Activated CD4-positive, alpha-beta T cell treated with anti-CD3 and anti-CD28 coated beads, Interleukin-2, amount 10 ng/mL, durations not matched to agents 24 days and 14 days (primary cell): ENCODE measurements at places on chromosomes 2 and 18.

DNA sequence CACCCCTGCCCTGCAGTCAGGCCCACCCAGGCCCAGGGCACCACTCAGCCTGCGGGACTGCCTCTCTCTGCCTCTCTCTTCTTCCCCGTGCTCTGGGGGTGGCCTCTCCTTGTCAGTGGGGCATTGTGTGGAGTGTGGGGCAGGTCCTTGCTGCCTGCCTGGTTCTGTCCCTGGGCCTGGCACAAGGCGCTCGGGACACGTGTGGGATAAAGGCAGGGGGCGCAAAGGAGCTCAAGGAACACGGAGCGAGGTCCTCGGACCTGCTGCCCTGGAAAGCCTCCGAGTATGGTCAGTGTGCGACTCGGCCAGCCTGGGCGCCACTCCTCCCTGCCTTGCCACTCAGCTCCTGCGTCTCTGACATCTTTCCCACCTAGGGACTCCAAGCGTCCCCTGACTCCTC lies 262.2 kb downstream of the HDAC4 start:
- H3K4me3 ChIP-seq, result no peak overlapping the region
- no peaks in the 10 kb centered on the region for H3K27me3 ChIP-seq
- DNase-seq, result no peak
- peaks cover 66% of the 10 kb centered on the region for H3K36me3 ChIP-seq
- no peak overlapping the region for H3K27ac ChIP-seq

GRCh38 chr2:178195390-178196166 lies 1.3 kb downstream of the OSBPL6 start:
- H3K27ac ChIP-seq, result no peak overlapping the region
- peaks cover 62% of the 10 kb centered on the region for H3K27me3 ChIP-seq
- H3K4me1 ChIP-seq, result peaks cover 8% of the 10 kb centered on the region
- H3K36me3 ChIP-seq, result no peaks in the 10 kb centered on the region
- H3K4me3 ChIP-seq, result peak overlapping the region; percentile 80

DNA sequence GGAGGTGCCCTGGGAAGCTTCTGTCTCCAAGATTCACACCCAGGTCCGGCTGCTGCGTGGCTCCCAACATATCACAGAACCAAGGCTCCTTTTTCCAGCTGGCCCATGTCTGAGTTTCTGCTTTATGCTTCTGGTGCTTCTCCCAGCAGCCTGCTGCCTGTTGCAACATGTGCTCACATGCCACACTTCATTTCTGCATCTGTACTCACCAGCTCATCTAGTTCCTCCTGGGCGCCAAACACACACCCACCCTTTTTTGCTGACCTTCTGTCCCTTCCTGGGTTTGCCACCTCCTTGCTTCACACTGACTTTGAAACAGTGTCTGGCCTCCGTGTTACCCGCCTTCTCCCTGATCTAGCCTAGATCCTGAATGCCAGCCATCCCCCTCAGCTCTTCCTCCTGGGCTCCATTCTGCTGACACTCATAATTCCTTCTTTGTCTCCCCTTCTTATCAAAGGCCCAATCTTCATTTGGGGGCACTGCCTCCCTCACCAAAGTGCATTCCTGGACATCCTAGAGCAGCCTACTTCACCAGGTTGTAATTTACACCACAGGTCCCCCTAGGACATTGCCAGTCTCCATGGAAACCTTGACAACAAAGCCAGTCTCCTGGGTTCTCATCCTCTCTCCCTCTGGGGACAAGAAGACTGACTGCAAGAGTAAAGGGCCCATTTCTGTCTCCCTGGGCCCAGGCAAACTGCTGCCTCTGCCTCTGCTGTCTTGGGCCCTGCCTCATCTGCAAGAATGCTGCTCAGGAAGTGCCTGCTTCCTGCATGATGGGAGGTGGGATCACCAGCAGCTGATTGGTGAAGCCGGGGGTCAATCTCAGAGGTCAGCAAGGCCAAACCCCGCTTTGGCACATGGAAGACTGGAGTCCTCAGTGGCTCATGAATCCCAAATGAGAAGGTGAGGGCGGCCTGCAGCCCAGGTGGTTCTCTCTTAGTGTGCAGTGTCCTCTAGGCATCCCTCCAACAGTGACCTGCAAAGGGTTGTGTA lies 13.9 kb upstream of the PROM2 start:
- DNase-seq, result no peak
- H3K4me3 ChIP-seq, result no peak overlapping the region
- no peaks in the 10 kb centered on the region for H3K36me3 ChIP-seq

DNA sequence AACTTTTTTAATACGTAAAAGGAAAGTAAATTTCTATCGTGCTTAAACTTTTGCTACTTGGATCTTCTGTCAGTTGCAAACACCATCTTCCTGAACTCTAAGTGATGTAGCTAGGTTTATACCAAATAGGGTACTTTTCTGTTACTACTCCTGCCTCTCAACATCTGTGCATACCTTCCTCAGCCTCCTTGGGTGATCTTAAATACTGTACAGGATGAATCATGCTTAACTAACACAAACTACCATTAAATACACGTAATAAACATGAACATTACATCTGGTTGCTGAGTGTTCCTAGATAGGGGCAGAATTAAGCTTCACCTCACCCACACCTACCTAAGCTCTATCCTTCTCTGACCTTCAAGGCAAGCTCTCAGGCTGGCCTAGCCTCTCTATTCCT lies 398.0 kb downstream of the TXNL1 start:
- H3K4me1 ChIP-seq, result no peaks in the 10 kb centered on the region
- H3K27me3 ChIP-seq, result no peaks in the 10 kb centered on the region

GRCh38 chr2:46821600-46821999 lies 94.0 kb downstream of the MCFD2 start:
- no peaks in the 10 kb centered on the region for H3K36me3 ChIP-seq
- H3K4me3 ChIP-seq, result no peak overlapping the region
- no peaks in the 10 kb centered on the region for H3K4me1 ChIP-seq
- no peak overlapping the region for H3K27ac ChIP-seq

- peaks cover 32% of the 10 kb centered on the region for H3K36me3 ChIP-seq
- DNase-seq, result no peak
- H3K4me1 ChIP-seq, result no peaks in the 10 kb centered on the region
- no peaks in the 10 kb centered on the region for H3K27me3 ChIP-seq
Measured at GRCh38 chr2:15532996-15533395, 28.1 kb downstream of the NBAS start.

GRCh38 chr2:105932582-105932981 lies 187.9 kb downstream of the NCK2 start:
- DNase-seq, result no peak
- no peaks in the 10 kb centered on the region for H3K27me3 ChIP-seq
- peaks cover 22% of the 10 kb centered on the region for H3K4me1 ChIP-seq
- H3K36me3 ChIP-seq, result peaks cover 5% of the 10 kb centered on the region

- H3K36me3 ChIP-seq, result peaks cover 13% of the 10 kb centered on the region
- peaks cover 56% of the 10 kb centered on the region for H3K4me1 ChIP-seq
- peak; percentile 93 for DNase-seq
- peak overlapping the region; percentile 88 for H3K4me3 ChIP-seq
- peak overlapping the region; percentile 87 for H3K27ac ChIP-seq
- no peaks in the 10 kb centered on the region for H3K27me3 ChIP-seq
Measured at GRCh38 chr2:127386764-127387654, 766 bp downstream of the MAP3K2 start.

DNA sequence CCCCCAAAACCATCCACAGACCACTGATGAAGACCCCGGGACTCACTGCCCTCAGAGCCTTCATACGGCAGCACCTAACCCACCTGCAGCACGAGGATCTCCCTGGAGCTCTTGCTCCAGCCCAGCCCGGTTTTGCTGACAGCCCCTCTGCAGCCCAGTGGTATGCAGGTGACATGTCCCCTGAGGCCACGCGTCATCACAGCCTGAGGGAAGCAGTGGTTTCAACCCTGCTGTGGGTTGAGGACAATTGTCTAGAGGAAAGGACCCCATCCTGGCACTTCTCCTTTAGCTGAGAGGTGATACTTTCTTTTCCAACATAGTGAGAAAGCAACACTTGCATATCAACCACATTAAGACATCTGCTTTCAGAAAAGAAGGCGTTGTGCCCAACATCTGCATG lies 134.0 kb downstream of the SEPTIN10 start:
- no peak for DNase-seq
- H3K36me3 ChIP-seq, result no peaks in the 10 kb centered on the region
- H3K27ac ChIP-seq, result no peak overlapping the region
- H3K27me3 ChIP-seq, result peaks cover 5% of the 10 kb centered on the region
- peaks cover 4% of the 10 kb centered on the region for H3K4me1 ChIP-seq

DNA sequence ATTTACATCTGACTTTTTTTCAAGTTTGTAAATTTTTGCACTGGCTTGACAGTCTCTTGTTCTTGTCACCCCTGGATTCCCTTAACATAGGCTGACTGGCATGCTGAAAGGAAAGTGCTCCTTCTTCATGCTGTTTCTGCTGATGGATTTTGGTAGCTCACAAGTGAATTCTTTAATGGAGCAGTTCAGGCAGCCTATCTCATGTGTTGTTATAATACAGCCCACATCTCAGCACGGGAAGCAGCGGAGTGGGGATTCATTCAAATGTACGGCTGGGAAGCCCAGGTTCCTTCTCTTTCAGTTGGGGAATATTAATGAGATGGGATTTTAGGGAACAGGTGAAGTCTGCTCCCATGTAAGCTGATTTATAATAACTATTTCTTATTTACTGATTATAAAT lies 142.8 kb downstream of the CD8B2 start:
- no peaks in the 10 kb centered on the region for H3K27me3 ChIP-seq
- no peak for DNase-seq
- no peak overlapping the region for H3K27ac ChIP-seq
- H3K36me3 ChIP-seq, result no peaks in the 10 kb centered on the region
- H3K4me1 ChIP-seq, result no peaks in the 10 kb centered on the region

- H3K27ac ChIP-seq, result no peak overlapping the region
- H3K4me1 ChIP-seq, result no peaks in the 10 kb centered on the region
- H3K4me3 ChIP-seq, result no peak overlapping the region
Measured at GRCh38 chr18:33195795-33196194, 244.7 kb downstream of the CCDC178 start.

GRCh38 chr2:96546797-96547196 lies 10.2 kb downstream of the ARID5A start:
- no peaks in the 10 kb centered on the region for H3K27me3 ChIP-seq
- H3K27ac ChIP-seq, result peak overlapping the region; percentile 38
- peak; percentile 72 for DNase-seq

DNA sequence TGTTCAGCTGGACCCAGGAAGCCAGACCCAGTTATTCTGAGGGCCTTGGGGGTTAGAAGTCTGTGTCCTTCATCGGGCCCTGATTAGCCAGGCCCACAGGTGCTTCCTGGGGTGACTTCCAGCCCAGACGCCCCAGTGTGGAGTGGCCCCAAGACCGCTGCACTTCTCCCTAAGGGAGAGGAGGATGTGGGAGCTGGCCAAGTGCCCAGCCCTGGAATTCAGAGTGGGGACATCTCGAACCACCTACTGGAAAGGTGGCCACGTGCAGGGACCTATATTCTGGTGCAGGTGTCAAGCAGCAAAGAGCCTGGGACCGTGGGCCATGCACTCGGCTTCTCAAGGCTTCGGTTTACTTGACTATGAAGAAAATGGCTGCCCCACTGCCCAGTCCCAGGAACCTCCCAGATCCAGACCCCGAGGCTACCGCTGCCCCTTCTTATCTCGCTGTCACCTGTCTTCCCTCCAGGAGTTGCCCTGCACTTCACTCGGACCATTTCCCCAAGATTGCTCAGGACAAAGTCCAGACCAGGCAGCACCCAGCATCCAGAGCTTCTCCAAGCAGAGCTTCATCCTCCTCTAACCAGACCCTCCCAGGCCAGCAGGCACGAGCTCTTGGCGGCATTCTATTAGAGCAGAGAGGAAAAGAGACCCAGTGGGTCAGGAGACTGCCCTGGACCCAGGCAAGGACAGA lies 142.8 kb upstream of the ID2 start:
- no peak overlapping the region for H3K4me3 ChIP-seq
- H3K27ac ChIP-seq, result peak overlapping the region; percentile 78
- DNase-seq, result no peak
- H3K4me1 ChIP-seq, result peaks cover 72% of the 10 kb centered on the region
- H3K36me3 ChIP-seq, result no peaks in the 10 kb centered on the region

DNA sequence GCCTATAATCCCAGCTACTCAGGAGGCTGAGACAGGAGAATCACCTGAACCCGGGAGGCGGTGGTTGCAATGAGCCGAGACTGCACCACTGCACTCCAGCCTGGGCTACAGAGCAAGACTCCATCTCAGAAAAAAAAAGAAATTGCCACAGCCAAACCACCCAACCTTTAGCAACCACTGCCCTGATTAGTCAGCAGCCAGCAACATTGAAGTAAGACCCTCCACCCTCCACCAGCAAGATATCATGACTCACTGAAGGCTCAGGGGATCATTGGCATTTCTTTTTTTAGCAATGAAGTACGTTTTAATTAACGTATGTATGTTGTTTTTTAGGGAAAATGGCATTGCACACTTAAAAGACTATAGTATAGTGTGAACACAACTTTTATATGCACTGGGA lies 349.1 kb upstream of the ACVR2A start:
- H3K4me1 ChIP-seq, result peaks cover 38% of the 10 kb centered on the region
- H3K4me3 ChIP-seq, result no peak overlapping the region
- DNase-seq, result no peak
- no peaks in the 10 kb centered on the region for H3K27me3 ChIP-seq
- no peak overlapping the region for H3K27ac ChIP-seq

- DNase-seq, result no peak
- H3K4me3 ChIP-seq, result no peak overlapping the region
- H3K27me3 ChIP-seq, result no peaks in the 10 kb centered on the region
- H3K4me1 ChIP-seq, result no peaks in the 10 kb centered on the region
Measured at GRCh38 chr2:140506606-140507005, 1624.2 kb downstream of the LRP1B start.

GRCh38 chr2:161119483-161119882 lies 40.7 kb upstream of the TANK start:
- no peak overlapping the region for H3K27ac ChIP-seq
- H3K36me3 ChIP-seq, result no peaks in the 10 kb centered on the region
- H3K4me1 ChIP-seq, result peaks cover 18% of the 10 kb centered on the region
- H3K27me3 ChIP-seq, result peaks cover 2% of the 10 kb centered on the region
- no peak overlapping the region for H3K4me3 ChIP-seq

- no peaks in the 10 kb centered on the region for H3K36me3 ChIP-seq
- no peak overlapping the region for H3K4me3 ChIP-seq
- no peaks in the 10 kb centered on the region for H3K4me1 ChIP-seq
- H3K27me3 ChIP-seq, result no peaks in the 10 kb centered on the region
Measured at GRCh38 chr2:220509966-220510365, 882.5 kb downstream of the SLC4A3 start.

- no peak for DNase-seq
- no peaks in the 10 kb centered on the region for H3K4me1 ChIP-seq
- no peak overlapping the region for H3K4me3 ChIP-seq
- peaks cover 5% of the 10 kb centered on the region for H3K27me3 ChIP-seq
- H3K36me3 ChIP-seq, result no peaks in the 10 kb centered on the region
Measured at GRCh38 chr2:240956935-240957655, 41.3 kb upstream of the SNED1 start.

GRCh38 chr2:232535761-232536530 lies 3.5 kb upstream of the CHRNG start:
- H3K4me1 ChIP-seq, result peaks cover 2% of the 10 kb centered on the region
- H3K27me3 ChIP-seq, result peaks cover 5% of the 10 kb centered on the region
- no peak overlapping the region for H3K4me3 ChIP-seq
- DNase-seq, result no peak

- no peaks in the 10 kb centered on the region for H3K36me3 ChIP-seq
- no peak overlapping the region for H3K4me3 ChIP-seq
- peaks cover 38% of the 10 kb centered on the region for H3K27me3 ChIP-seq
- no peak for DNase-seq
- H3K4me1 ChIP-seq, result no peaks in the 10 kb centered on the region
Measured at GRCh38 chr2:15935189-15935588, 5.2 kb upstream of the MYCN start.
